ENCODE measurements at places on chromosomes 1 and 21.
A peak's percentile ranks its signal among the peaks of the same experiment; 100 is the strongest.

- DNase-seq = no peak
Observed at GRCh38 chr1:54887665-54888071, 673 bp upstream of the DHCR24 start.

DNA sequence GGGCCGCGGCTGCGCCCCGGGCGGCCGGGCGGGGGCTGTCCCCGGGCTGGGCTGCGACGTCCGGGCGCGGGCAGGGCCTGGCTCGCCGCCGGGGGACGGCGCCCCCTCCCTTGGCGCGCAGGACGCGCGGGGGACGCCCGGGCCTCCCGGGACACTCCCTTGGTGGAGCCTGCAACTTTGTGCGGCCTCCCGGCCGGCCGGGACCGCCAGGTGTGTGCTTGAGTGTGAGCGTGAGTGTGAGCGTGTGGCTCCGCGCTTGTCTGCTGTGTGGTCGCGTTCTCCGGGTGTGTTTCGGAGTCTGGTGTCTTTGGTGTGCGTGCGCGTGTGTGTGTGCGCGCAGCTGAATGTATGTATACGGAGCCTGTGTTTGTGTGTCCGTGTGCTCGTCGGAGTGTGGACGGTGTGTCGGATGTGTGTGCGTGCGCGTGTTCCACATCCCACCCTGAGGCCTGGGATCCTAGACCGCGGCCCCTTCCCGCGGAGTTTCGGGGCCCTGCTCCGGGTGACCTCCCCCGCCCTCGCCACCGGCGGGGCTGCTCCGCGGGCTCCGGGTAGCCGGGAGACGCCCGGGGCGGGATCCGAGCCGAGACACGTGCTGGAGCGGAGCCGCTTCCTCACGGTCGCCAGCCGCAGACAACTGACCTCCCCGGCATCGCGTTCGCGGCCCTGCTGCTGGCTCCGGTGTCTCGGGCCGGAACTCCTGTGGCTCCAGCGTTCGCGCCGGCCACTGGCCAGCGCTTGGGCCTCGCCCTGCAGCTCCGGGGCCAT is 1.7 kb downstream of the PTPRU start:
- no peak for DNase-seq

- no peak for DNase-seq
Observed at GRCh38 chr1:204513117-204513716, 3.0 kb upstream of the MDM4 start.

- DNase-seq = no peak
Observed at GRCh38 chr1:244205171-244205570, 154.1 kb downstream of the ZBTB18 start.

GRCh38 chr1:227786673-227787512 is 28.6 kb upstream of the PRSS38 start:
- DNase-seq = no peak

DNA sequence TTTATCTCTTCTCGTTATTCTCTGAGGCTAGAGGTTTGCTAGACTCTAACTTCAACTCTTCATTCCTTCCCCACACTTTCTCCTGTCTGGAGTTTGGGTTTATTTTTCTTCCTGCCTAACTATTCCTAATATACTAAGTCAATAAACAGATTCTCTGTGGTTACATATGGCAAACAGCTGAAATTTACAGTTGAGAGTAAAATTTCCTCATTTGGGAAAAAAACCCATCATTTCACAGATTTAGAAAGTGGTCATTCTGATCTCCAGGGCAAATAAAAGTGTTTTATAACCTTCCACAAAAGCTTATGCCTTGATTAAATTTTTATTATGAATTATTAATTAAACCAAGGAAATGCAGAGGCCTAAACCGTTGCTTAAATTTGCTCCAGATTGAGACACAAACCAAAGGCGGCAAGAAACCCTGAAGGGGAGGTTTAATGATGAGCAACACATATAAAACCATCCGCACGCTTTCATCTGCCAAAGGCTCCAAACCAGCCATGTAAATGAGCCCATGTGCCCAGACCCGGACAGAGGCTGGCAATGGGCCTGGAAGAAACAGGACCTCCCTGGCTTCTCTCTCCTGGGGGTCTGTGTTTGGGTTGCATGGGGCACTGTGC is 201.7 kb upstream of the LMO4 start:
- DNase-seq = no peak

- no peak for DNase-seq
Observed at GRCh38 chr1:200306944-200307754, 102.7 kb downstream of the ZNF281 start.

- DNase-seq = no peak
Observed at GRCh38 chr1:209630383-209631225, 21.6 kb downstream of the LAMB3 start.

- no peak for DNase-seq
Observed at GRCh38 chr1:97826820-97827219, 94.0 kb downstream of the DPYD start.

DNA sequence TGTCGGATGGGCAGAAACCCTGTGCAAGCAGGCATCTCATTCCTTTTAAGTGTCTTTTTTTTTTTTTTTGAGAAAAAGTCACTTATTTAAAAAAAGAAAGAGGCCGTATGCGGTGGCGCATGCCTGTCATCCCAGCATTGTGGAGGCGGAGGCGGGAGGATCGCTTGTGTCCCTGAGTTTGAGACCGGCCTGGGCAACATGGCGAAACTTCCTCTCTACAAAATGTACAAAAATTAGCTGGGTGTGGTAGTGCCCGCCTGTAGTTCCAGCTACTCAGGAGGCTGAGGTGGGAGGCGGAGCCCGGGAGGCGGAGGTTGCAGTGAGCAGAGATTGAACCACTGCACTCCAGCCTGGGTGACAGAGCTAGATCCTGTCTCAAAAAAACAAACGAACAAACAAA is 1.7 kb downstream of the GPR137B start:
- no peak for DNase-seq

GRCh38 chr1:183200451-183200850 is 14.4 kb downstream of the LAMC2 start:
- no peak for DNase-seq

- no peak for DNase-seq
Observed at GRCh38 chr1:16119504-16119903, 36.4 kb downstream of the EPHA2 start.

DNA sequence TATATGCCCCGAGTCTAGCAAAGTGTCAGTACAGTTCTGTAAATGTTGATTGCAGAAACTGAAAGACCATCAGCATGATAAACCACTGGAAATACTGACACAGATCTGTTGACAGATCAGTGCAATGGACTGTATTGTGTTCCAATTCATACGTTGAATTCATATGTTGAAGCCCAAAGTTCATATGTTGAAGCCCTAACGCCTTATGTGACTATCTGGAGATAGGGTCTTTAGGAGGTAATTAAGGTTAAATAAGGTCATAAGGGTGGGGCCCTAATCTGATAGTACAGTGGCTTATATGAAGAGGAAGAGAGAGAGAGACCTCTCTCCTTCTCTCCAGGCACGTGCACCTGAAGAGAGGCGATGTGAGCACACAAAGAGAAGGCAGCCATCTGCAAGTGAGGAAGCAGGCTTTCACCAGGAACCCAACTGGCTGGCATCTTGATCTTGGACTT is 144.7 kb downstream of the MRPL39 start:
- DNase-seq = no peak

DNA sequence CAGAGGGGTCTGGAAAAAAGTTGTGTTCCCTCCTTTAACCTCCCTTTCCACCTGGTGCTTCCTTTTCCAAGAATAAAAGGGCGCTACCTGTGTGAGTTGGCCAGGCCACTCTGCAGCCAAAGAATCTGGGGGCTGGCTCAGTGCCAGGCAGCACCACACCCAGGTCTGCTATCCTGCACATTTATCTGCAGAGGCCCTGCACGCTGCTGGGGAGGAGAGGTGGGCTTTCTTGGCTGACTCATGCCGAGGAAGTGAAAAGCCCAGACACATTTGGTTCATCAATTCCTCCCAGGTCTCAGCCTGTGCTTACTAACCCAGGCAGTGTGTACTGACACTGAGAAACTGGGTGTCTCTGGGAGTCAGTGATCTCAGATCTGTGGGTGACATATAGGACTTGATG is 79.8 kb upstream of the F3 start:
- no peak for DNase-seq

- peak; percentile 40 for DNase-seq
Observed at GRCh38 chr1:11893907-11894251, 32.3 kb downstream of the KIAA2013 start.

- DNase-seq = no peak
Observed at GRCh38 chr1:168396940-168397684, 116.4 kb downstream of the TBX19 start.

- DNase-seq = no peak
Observed at GRCh38 chr21:32340863-32341848, 42.5 kb downstream of the MRAP start.

- DNase-seq = no peak
Observed at GRCh38 chr1:44571712-44572571, 102.3 kb downstream of the TMEM53 start.

DNA sequence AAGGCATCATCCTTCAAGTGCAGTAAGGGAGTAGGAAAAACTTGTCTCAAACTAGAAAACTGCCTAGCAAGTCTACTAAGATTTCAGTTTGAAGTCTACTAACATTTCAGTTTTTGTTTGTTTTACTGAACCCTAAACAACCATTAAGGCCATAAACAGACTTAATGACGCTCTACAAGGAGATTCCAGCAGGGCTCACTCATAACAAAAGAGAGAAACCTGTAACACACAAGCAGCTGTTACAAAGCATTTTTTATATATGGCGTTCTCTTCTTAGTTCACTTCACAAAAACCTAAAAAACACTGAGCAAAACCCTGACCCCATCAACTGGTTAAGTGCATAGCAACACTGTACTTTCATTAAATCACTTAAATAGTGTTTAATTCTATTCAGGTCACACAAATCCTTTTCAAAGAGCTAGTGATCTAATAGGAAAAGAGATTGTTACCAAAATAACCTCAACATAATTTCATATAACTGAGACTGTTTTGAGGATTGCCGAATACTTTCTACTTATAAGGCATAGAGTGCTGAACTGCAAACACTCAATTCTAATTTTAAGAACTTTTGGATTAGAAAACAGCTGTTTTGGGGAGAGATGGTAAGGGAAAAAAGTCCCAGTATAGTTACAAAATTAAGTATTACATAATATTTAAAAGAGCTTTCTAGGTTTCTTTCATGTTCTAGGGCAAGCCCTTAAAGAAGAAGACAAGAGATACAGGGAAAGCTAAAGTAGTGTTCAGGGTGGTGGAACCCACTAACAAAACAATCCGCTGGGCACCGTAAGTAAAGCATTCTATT is 1.4 kb downstream of the B3GALNT2 start:
- no peak for DNase-seq

DNA sequence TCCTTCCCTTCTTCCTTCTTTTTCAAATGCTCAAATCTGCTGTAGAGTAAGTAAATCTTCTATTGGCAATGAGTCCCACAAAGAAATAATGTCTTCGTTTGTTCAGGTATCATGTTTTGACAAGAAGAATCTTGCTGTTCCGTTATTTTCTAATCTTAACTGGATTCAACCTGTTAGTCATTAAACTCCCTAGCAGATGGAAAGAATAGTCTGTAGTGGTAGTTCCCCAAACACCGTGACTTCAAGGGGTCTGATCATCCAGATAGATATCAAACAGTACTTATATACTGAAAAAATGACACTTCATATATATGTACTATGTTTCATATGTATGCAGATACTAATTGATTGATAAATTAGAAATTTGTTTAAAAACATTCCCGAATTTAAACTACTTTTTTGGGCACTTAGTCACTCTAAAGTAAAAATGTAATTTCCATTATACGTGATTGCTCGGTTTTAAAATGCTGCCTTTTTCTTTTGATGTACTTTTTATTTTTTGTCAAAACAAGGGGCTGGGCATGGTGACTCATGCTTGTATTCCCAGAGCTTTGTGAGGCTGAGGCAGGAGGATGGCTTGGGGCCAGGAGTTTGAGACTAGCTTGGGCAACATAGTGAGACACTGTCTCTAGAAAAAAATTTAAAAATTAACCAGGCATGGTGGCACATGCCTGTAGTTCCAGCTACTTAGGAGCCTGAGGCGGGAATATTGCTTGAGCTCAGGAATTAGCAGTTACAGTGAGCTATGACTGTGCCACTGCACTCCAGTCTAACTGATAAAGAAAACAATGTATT is 335.7 kb upstream of the SNX7 start:
- no peak for DNase-seq

DNA sequence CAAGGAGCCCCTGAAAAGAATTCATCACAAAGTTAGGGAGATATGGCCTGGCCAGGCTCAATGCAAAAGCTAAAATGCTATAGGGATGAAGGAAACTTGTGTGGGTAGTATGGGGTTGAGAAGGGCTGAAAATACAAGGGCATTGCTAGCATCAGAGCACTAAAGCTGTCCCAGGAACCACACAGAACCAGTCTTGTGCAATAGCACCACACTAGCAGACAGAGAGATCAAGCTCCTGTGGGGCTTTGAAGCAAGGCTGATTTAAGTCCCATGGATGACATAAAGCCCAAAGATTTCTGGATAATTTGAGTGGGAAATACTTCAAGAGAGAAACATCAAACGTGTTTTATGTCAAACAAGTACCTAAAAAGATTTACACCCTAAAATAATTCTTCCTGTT is 97.1 kb downstream of the VAV3 start:
- DNase-seq = no peak

GRCh38 chr1:210373878-210374599 is 45.3 kb downstream of the HHAT start:
- peak; percentile 46 for DNase-seq

DNA sequence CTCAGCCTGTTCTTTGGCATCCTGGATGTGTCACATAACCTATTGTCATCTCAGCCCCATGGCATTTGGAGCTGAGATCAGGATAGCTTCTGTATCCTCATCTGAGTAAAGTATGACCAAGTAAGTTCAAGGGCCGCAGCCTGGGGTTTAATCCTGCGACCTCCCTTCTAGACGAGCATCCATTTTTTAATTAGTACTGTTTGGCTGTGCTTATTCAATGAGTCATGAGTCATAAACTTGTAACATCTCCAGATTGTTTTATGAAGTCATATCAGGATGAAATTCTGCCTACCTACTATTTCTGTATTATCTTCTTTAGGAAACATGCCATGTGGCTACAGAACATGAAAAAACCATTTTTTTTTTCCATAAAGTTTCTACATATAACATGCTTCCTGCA is 119.1 kb downstream of the ERG start:
- DNase-seq = no peak

DNA sequence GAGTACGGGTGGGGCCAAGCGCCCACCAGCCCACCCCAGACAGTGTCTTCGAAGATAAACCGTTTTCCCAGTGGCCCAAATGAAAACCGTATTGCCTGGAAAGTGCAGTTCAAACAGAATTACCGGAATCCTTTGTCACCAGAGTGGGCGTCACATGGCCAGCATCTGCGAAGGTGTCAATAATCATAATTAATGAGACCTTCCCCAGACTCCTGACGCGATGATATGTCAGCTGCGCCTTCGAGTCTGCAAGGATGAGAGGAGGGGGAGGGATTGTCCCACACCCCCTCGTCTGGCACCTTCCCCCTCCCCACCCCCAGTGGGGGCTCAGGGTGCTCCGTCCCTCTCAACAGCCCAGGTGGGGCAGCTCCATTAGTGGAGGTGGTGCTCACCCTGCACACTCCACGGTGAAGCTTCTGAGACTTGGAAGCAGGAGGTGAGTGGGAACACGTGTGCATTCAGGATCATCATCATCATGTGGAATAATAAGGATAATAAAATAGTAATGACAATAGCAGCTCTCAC is 215.1 kb downstream of the PTPRU start:
- DNase-seq = no peak
